ENCODE measurements at places on chromosomes 12 and 14.

GRCh38 chr12:75341873-75342272 is 7.4 kb downstream of the GLIPR1L1 start:
- DNase-seq = no peak

DNA sequence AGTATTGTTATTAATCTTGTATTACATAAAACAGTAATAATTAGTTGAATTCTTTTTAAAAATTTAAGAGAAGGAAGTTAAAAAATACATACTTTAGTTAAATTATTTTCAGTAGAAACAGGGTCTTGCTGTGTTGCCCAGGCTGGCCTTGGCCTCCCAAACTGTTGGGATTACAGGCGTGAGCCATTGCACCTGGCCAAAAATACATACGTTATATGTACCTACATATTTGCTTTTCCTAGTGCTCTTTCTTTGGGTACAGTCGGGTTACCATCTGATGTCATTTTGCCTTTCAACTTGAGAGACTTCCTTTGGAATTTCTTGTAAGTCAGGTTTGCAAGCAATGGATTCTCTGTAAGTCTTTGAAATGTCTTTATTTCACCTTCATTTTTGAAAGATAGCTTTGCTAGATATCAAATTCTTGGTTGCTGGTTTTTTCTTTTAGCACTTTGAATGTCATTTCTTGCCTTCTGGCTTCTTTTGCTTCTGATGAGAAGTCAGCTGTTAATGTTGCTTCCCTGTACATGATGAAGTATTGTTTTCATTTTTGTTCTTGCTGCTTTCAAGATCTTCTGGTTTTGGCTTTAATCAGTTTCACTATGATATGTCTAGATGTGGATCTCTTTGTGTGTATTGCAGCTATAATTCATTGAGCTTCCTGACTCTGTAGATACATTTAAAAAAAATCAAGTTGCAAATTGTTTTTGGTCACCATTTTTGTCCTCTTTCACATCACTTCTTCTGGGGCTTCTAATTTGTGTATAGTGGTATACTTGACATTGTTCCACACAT is 84.4 kb downstream of the SPATS2 start:
- no peak for DNase-seq

DNA sequence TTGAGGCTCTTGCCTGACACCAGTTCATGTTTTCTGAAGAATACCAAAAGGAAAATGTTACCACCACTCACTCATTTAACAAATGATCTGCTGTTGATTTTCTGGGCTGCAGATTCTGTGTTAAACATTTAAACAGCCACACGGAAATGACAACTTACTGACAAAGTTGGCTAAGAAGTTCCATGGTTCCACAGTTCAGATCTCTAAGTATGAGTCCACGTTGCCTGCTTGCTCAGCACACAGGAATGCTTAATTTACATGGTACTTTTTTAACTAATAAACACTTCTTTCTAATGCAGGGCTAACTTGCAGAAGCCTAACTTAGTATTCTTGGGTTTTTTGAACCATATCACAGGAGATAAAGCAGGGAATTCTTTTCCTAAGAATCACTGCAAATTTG is 34.7 kb downstream of the PTGER2 start:
- DNase-seq = no peak

GRCh38 chr14:100523131-100523842 is 63.9 kb downstream of the BEGAIN start:
- DNase-seq = no peak

DNA sequence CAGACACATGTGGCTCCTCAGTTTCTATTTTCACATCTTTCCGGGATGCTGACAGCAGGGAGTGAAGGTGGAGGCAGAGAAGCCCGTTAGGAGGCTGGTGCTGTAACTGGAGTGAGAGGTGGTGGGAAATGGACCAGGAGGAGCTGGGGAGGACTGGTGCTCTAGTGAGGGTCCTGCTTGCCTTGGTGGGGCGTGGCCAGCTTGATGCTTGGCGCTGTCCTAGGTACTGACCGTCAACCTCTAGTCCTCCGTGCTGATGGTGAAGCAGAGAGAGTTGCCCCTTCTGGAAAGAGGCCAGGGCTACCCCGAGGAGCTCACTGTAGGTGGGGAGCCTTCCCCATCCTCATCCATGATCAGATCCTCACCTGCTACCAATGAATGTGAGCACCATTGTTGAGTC is 1.4 kb downstream of the TRMT61A start:
- DNase-seq = no peak

- DNase-seq = no peak
Measured at GRCh38 chr12:27852117-27852516, 72.1 kb upstream of the MANSC4 start.

- no peak for DNase-seq
Measured at GRCh38 chr14:79712302-79712950, 498.9 kb downstream of the DIO2 start.

DNA sequence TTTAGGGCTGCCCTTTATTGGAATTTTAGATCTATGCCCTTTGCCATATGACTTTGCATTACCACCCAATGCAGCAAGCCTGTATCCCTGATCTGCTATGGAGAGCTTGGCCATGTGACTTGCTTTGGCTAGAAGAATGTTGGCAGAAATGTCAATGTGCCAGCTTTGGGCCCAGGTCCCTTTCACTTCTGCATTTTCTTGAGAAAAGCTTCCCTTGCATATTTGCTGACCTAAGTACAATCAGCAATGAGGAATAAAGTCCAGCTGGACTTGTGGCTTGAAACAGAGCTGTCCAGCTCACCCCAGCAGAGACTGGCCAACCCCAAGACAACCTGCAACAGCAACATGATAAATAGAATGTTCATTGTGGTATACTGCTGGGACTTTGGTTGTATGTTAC is 135.9 kb downstream of the PAH start:
- DNase-seq = no peak

- DNase-seq = no peak
Measured at GRCh38 chr12:117507548-117507947, 146.1 kb upstream of the NOS1 start.

- DNase-seq = no peak
Measured at GRCh38 chr12:6824901-6825381, 3.3 kb upstream of the P3H3 start.

Measured in activated CD4-positive, CD25-positive, alpha-beta regulatory T cell (primary cell).